Putamen (tissue), 1 donor: ENCODE measurements at places on chromosomes 4 and X.
A peak's percentile ranks its signal among the peaks of the same experiment; 100 is the strongest.

GRCh38 chrX:69309074-69309792 lies 144.0 kb upstream of the PJA1 start:
- DNase-seq: no peak

- DNase-seq: no peak
These were observed 82.4 kb downstream of the SNCA start for GRCh38 chr4:89754531-89754930.

GRCh38 chr4:176319151-176319703 lies 539 bp upstream of the SPCS3 start:
- no peak for DNase-seq

DNA sequence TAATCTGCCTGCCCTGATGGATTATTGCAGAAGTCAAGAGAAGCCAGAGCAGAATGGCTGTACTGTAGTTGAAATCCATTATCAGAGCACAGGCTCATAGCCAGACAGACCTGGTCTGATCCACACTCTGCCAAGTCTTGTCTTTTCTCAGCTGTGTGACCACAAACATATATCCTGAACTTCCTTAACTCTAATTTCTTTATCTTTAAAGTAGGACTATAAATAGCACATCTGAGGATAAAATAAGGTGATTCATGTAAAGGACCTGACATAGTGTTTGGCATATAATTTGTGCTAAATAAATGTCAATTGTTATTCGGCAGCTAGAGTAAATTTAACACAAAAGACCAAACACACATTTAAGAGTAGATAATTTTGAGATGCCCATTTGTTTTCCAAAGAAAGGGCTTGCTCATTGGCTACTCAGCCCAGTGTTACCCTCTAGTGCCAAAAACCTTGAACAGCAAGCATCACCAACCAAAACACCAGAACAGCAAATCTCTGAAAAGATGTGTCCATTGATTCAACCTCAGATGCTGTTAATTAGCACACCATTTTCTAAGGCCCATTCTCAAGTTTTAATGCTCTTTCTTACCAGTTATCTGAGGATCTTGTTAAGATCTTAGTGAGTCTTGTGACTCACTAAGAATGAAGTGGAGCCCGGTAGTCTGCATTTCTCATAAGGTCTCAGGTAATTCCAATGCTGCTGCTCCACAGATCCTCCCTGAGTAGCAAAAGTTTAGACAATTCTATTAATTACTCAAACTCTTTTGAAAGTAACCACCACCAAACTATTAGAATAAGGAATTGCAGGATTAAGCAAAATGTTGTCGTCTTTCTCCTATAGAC lies 108.8 kb downstream of the HHIP start:
- DNase-seq: peak; percentile 36

DNA sequence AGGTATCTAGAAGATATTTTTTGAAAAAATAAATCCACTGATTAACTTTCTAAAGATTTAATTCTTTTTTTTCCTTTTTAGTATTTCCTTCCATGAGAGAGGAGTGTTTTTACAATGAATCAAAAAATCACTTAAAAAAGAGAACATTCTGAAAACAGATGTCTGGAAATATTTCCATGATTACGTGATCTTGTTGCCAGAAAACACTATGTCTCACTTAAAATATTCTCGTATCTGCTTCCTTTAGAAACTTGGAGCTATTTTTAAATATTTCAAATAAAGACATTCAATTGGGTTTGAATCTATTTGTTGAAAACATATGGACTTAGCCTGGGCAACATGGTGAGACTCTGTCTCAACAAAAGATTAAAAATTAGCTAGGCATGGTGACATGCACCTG lies 232.8 kb upstream of the RASGEF1B start:
- no peak for DNase-seq

GRCh38 chr4:991451-992296 lies 1.5 kb downstream of the SLC26A1 start:
- DNase-seq: no peak

GRCh38 chr4:125368146-125368545 lies 53.4 kb downstream of the FAT4 start:
- DNase-seq: no peak

GRCh38 chrX:44062840-44063239 lies 89.7 kb upstream of the NDP start:
- DNase-seq: no peak

- DNase-seq: no peak
These were observed 407.9 kb downstream of the HNRNPD start for GRCh38 chr4:81965911-81966310.

- no peak for DNase-seq
These were observed 47.0 kb downstream of the RAI2 start for GRCh38 chrX:17814059-17814458.

DNA sequence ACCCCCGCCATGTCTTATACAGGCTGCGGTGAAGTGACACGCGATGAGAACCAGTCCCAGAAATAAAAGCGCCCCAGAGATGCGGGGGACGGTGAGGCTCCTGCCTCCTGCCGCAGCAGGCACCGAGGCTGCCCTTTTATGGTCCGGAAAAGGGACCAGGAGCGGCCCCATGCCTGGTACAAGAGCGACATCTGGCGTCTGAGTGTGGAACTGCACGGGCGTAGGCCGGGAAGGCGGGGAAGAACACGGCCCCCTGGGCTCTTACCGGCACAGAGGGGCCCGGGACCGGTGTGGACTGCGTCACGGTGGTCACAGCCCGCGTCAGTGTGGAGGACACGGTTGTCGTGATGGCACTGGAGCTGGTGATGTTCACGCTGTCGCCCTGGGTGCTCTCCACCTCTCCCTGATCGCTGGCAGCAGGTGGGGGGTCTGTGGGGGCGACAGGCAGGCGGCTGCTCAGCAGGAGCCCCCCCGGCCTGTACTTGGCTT lies 8.9 kb upstream of the RENBP start:
- DNase-seq: no peak

DNA sequence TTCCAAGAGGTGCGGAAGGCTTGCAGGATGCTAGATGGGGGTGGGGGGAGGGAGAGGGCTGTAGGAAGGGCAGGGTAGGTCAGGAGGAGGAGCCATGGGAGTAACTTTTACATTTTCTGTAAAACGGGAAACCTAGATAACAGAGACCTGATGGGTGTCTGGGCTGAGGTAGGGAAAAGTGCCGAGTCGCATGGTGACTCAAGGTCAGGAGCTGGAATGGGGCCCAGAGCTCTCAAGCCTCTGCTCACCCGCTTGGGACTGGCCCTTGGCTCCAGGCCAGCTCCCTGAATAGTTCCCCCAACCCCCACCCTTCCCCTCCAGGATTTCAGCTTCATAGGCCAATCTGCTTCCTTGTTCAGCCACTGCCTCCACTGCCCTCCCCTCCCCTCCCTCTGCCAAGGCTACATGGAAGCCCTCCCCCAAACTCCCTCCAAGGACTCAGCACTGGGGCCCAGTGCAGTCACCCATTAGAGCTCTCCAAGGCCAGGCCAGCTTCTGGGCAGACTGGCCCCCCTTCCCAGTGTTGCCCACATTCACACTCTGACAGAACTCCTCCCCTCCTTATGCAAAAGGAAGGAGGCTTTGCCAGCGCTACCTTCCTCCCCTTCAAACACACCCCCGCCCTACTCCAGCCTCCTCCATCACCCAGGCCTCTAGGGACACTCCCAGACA lies 43.6 kb downstream of the TSC22D3 start:
- DNase-seq: peak; percentile 69

- DNase-seq: no peak
These were observed 132.4 kb downstream of the RPA4 start for GRCh38 chrX:97016106-97016505.

- no peak for DNase-seq
These were observed 161.9 kb upstream of the STK26 start for GRCh38 chrX:131861088-131861787.

DNA sequence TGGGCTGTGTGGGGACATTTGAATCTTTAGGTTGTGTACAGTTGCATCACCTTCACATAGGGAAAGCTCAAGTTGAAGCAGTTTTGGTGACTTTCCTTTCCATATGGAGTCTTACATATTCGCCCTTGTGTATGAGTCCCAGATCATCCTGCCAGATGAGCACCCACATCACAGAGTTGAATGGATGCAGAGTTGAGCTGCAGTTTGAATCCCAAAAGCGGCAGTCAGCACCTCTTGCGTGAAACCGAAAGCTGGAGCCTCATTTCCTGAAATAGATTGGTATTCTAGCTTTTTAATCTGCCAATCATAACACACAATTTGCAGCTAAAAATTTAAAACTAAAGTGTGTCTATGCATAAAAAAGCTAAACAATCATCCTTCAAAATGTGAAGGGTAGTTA lies 162.9 kb upstream of the DIPK2B start:
- no peak for DNase-seq

GRCh38 chrX:145727476-145727875 lies 90.2 kb upstream of the SLITRK2 start:
- DNase-seq: peak; percentile 79

DNA sequence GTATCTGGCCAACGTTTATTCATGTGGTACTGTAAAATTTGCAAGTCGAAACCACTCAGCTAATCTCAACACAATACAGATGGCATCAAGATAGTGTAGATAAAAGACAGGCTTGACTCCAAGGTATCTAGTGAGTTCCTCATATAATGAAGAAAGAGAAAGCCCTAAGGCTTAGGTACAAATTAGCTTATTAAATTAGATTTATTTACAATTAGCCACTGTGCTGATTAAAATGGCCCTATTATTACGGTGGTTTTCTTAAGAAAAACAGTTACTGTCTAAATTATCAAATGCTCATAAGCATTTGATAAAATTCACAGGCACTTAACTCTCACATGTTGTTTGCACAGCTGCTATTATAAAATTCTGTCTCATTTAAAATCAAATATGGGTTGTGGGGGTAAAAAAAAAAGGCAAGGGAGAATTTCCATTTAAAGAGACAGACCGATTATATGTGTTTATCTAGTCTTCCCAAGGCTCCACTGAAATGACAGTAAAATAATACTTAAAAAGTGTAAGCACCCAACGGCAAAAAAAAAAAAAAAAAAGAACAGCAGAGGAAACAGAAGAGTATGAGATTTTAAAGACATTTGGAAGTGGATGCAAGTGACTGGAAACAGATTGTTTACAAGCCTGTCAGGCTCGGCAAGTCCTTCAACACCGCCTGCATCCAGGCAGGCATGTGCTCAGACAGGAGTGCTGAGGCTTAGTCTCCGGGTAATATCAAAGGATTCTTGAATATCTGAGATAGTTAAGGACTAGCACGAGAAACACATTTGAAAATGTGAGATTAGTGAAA lies 55.1 kb downstream of the FAM13A start:
- DNase-seq: no peak

DNA sequence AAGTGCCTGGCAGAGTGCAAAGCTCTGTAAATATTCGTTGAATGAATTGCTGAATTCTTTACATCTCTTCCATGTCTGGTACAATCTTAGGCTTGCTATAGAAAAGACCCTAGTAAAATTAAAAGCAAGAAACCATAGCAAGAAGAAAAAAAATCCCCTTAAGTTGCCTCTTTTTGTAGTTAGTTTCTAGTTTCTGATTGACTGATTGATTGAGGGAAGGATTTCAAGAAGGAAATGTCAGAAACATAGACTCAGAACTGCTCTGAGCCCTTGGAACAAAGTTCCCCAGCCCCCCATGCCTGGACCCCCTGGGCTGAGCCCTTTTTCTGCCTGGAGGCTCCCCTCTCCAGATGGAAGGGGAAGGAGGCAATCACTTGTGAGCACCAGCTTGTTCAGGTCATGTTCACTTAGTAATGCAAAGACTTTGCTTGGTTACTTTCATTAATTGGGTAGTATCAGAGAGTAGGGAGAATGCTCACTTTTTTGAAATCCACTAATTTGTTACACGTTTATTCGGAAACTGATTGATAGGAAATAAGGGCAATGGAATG lies 35.6 kb downstream of the DAPP1 start:
- no peak for DNase-seq

- DNase-seq: no peak
These were observed 627.4 kb upstream of the EPHA5 start for GRCh38 chr4:66297703-66298102.

DNA sequence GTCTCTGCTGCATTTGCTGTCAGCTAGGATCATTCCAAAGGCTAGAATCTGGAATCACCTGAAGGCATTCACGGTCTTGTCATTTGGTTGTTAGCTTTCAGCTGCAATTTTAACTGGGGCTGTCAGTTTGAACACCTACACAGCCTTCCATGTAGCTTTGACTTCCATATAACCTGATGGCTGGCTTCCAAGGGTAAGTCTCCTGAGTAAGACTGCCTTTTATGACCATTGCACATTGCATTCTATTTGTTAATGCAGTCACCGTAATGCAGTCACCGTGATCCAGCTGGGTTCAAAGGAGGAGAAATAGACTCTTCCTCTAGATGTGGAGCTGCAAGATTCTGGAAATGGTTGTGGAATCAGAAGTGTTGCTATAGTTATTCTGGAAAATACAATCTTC lies 1284.2 kb downstream of the ADGRL3 start:
- DNase-seq: no peak

DNA sequence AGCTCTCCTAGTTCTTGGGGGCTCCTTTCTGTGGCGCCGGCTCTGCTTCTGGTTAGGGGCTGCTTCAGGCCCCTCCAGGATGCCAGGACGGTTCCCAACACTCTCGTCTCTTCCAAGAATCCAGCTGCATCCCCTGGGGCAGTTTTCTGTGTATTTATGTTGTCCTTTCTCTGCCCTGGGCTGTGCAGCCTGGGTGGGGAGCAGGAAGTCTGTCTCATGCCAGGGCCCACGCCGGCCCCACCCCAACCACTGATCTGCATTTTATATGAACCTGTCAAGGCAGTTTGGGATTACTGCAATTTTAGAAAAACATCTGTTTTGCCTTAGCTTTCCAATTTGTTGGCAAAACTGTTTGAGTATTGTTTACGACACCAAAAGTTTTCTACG lies 14.6 kb downstream of the CTBP1 start:
- DNase-seq: no peak

- peak; percentile 86 for DNase-seq
These were observed 148.1 kb downstream of the NWD2 start for GRCh38 chr4:37392521-37393255.

GRCh38 chr4:19380600-19380999 lies 871.1 kb upstream of the SLIT2 start:
- no peak for DNase-seq

- no peak for DNase-seq
These were observed 66.6 kb upstream of the ENPP6 start for GRCh38 chr4:184284336-184284690.

DNA sequence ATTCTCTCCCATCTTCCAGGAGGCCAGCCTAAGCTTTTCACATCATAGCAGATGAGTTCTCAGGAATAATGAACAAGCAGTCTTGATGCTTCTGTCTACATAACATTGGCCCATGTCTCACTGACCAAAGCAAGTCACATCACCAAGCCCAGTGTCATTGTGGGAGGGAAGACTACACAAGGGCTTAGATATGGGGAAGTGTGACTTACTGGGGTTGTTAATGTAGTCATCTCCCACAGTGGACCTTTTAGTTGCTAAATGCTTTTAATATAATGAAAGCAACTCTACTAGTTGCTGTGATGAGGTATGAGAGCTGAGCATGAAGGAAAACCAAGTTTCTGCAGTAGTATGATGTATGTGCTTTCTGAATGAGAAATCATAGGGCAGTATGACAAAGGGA lies 40.5 kb downstream of the TSPAN7 start:
- DNase-seq: no peak

DNA sequence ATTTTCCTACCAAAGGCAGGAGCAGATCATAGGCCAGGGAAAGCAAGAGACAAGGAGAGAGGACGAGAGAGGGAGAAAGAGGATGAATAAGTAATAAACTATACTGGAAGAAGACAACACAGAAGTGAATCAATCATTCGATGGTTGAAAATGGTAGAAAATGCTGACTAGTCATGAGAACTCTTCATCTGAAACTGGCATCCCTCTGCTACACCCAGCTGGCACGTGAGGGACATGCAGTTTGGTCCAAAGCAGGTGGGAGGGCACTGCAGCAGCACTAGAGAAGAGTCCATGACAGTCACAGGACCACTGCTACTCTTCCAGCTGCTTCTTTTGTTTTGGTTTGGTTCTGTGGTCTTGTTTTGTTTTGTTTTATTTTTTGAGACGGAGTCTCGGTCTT lies 74.1 kb downstream of the AFAP1 start:
- no peak for DNase-seq
